ENCODE measurements at places on chromosomes 13 and 19.

- no peak for DNase-seq
Measured at GRCh38 chr13:81395368-81395767, 1054.4 kb upstream of the SPRY2 start.

- no peak for DNase-seq
Measured at GRCh38 chr19:2574971-2575630, 99.2 kb downstream of the GADD45B start.

- peak; percentile 51 for DNase-seq
Measured at GRCh38 chr19:1130771-1131717, 27.2 kb downstream of the GPX4 start.

DNA sequence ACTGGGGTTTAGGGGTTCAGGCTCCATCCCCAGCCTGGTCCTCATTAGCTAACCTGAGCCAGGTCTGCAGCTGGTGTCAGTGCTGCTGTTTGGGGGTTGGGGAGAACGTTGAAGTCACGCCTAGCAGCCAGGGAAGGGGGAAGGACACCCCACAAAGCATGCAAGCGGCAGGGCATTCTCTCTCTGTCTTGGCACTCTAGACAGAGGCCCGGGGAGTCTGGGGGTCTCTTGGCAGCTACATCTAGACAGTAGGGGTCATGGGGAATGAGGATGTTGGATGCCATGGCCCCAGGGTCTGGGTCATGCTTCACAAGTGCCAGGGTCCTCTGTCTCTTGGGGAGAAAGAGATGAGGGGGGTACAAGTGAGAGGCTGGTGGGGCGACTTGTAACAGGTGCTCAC is 2.6 kb downstream of the ERICH4 start:
- DNase-seq, result no peak

DNA sequence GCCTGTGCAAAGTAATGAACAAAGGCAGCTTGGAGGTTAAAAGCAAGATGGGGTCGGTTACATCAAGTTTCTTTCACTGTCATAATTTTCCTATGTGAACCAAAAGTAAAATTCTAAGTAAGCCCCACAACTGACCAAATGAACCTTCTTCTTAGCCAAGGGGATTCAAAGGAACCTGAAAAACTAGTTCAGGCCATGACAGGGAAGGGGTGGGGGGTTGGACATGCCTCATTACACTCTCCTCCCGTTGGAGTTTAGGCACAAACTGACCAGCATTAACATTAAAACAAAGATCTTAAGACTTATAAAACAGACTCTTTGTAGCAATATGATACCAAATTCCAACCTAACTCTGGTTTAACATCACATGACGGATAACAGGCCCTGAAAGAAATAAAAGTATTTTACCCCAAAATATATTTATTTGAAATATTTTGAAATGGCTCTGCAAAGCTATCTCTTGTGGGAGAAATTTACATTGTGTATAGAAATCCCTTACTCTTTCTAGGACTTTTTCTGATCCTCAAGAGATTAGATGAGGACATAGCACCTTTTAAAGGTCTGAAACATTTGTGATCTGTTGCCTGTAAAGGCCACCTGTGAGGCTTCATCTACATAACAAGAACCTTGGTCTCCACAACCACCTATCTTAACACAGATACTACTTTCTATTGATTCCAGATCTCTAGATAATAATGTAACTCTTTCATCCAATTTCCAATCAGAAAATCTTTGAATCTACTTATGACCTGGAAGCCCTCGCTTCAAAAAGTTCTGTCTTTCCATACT is 1829.0 kb upstream of the MIR17HG start:
- DNase-seq, result no peak

- no peak for DNase-seq
Measured at GRCh38 chr13:33560726-33561125, 257.2 kb upstream of the RFC3 start.
